ENCODE measurements at places on chromosomes 1 and 21.

GRCh38 chr1:45557422-45557944 lies 6.9 kb downstream of the AKR1A1 start:
- DNase-seq: peak; percentile 79

GRCh38 chr1:85816606-85817005 lies 108.4 kb upstream of the ZNHIT6 start:
- DNase-seq: peak; percentile 17

DNA sequence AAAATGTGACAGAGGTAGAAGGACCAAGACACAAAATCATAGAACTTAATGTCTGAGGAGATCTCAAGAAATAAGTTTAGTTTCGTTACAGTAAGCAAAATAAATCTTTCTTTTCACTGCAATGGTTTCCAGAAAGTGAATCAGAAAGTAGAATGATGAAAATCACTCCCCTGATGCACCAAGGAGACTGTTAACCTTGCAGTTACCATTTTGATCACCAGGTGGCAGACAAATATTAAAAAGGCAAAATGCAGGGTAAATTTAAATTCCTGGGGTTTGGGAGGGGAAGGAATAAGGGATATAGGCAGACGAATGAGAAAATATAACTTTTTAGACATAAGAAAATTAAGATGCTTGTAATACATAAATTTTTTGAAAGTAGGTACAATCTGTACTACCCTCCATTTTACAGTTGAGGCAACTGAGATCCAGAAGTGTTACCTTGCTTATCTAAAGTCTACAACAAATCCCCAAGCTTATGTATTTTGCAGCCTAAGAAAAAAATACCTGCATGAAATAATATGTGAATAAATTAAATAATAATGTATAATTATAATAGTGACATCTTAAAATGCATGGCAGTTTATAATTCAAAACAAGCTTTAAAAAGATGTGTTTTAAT lies 253.2 kb downstream of the CRB1 start:
- peak; percentile 72 for DNase-seq

- DNase-seq: peak; percentile 66
Observed at GRCh38 chr1:48619539-48619938, 147.5 kb upstream of the SPATA6 start.

- peak; percentile 77 for DNase-seq
Observed at GRCh38 chr1:185477638-185478580, 160.9 kb upstream of the IVNS1ABP start.

DNA sequence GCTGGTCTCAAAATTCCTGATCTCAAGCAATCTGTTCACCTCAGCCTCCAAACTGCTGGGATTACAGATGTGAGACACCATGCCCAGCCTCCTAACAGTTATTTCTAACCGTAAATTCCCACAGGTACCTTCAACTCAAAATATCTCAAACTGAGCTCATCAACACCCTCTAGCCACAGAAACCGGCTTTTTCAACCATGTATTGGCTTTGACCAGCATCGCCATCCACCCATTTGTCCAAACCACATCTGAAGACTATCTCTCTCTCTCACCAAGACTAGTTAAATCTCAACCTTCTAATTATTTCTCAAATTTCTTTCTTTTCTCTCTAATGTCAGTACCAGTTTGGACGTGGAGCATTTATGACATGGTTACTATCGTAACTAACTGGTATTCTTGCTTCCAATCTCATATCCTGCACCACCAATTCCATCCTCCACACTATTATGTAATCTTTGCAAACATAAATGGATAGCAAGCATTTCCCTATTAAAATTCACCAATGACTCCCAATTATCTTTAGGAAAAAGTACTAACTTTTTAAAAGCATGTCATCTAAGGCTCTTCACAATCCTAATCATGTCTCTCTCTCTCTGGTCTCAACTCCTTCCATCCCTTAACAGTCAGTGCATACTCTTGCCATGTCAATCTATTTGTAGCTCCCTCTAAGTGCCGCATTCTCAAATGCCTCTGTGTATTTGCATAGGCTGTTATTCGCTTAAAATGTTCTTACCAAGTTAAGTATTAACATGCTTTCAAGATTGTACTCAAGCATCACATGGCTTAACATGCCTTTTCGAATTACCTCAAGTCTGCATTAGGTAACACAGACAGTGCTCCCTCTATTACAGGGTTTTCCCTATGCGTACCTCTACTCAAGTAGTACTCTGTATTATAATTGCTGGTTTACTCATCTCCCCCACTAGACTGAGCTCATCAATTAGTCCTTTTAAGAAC lies 18.1 kb downstream of the RSBN1 start:
- no peak for DNase-seq

- DNase-seq: peak; percentile 84
Observed at GRCh38 chr1:40612345-40612831, 53.1 kb downstream of the RIMS3 start.

DNA sequence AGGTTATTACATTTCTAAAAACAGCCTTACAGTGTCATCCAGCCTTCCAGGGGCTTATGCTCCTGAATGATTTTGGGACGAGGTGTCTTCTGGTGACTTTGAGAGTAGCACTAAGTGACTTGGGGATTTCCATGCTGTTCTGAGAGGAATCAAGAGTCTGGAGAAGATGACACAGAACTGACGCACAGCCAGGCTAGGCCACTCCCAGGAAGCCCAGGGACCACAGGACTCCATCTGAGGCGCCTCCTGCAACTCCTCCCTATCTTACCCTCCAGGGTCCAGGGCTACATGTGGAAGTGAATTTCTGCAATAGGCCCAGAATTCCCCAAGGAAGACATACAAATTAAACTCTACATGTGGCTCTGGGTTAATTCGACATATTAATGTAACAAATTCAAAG lies 92.5 kb downstream of the SLC25A24 start:
- DNase-seq: no peak

GRCh38 chr21:37742115-37742514 lies 174.1 kb downstream of the KCNJ6 start:
- DNase-seq: no peak

GRCh38 chr21:46585191-46585953 lies 19.5 kb downstream of the S100B start:
- peak; percentile 59 for DNase-seq

- peak; percentile 36 for DNase-seq
Observed at GRCh38 chr1:203167026-203167912, 8.4 kb downstream of the MYBPH start.

DNA sequence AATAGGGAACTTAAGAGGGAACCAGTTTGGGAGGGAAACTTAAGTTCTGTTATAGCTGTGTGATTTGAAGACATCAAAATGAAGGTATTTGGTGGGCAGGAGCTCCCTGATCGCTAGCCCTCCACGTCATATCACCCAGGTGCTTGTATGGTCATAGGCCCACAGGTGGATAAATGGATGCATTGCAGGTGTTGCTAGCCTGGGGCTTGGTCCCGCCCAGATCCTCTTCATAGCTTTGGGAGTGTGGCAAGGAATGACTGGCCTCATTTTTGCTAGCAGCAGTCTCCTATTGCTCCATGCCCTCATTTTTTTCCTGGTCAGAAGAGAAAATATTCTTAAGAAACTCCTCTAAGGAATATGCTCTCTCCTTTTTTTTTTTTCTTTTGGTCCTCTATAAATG lies 11.3 kb downstream of the GNPAT start:
- DNase-seq: peak; percentile 7

- no peak for DNase-seq
Observed at GRCh38 chr1:221961532-221962292, 219.8 kb upstream of the DUSP10 start.

- DNase-seq: no peak
Observed at GRCh38 chr1:93033785-93034184, 45.3 kb upstream of the MTF2 start.

DNA sequence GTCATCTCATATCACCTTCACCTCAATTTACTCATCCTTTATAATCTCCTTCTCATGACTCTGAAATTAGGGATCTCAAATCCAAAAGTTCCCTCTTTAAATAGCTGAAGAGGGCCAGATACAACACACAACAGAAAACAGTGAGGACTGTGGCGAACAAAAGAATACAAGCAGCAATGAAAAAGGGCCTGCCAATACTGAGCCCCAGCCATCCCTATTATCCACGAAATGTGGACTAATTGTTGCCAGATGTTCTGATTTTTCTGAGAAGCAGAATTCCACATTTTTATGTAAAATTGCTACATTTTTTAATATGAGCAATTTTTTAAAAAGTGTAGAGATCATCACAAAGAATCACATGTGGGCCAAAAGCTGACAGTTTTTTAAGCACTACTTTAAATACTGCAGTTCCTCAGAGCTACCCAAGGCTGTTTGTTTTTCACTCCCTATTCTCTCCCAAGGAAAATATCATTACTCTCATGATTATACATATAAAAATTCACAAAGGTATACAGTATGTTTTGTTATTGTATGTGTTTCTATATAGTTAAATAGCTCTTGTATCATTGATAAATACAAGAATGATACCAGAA lies 90.0 kb downstream of the ASH1L start:
- no peak for DNase-seq

DNA sequence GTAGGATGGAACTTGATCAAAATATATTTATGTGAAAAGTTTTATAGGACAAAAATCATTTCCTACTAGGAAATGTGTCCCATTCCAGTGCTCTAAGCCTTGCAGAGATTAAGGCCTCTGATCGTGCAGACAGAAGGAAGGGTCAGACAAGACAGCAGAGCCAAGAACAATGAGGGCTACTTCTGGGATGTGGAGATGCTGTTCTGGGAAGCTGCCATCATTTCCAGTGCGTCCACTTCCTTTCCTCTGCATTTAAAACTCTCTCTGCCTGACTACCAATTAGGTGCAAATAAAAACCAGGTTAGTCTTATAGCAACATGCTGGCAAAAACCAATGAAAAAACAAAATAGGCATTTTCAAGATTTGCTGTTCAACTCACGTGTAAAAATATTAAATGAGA lies 36.1 kb downstream of the BEND5 start:
- no peak for DNase-seq

GRCh38 chr1:2556678-2557481 lies 709 bp downstream of the TNFRSF14 start:
- DNase-seq: no peak

- DNase-seq: no peak
Observed at GRCh38 chr1:204660509-204660908, 25.0 kb downstream of the LRRN2 start.

- no peak for DNase-seq
Observed at GRCh38 chr1:233379869-233380438, 52.4 kb downstream of the MAP3K21 start.

- DNase-seq: no peak
Observed at GRCh38 chr1:200866521-200866920, 6.3 kb upstream of the GPR25 start.

DNA sequence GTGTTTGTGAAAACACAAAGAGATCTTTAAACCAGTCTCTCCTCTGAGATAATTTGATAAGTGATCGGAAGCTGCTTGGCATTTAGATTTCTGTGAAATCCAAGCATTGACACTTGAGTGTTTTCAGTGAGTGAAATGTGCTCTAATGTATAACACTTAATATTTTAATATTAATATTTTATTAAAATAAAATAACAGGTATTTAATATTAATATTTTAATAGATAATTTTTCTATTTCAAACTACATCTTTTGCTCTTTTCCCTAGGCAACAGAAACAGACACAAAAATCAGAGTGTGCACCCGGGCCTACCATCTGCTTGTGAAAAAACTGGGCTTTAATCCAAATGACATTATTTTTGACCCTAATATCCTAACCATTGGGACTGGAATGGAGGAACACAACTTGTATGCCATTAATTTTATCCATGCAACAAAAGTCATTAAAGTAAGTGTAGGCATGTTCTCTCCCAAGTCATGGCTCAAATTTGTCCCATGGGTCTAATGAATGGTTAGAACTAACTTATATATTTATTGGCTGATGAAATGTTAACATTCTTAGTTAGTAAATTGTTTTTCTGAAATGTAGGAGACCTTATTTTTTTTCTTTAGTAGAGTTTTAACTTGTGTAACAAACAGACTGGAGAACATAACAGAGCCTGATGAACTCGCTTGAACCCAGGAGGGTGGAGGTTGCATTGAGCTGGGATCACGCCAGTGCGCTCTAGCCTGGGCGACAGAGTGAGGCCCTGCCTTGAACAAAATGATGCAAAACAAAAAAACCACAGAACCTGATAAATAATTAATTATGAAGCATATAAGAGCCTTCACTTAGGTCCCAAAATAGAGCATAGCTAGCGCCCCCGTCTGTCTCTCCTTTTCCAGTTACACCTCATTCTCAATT lies 55.2 kb downstream of the MTR start:
- DNase-seq: no peak

- DNase-seq: no peak
Observed at GRCh38 chr1:115983584-115983983, 7.3 kb downstream of the SLC22A15 start.

- peak; percentile 73 for DNase-seq
Observed at GRCh38 chr1:27366411-27367159, at the start of gene MAP3K6. TSS of gene MAP3K6 (minus strand) at chr1:27366961. CDS start at chr1:27366597, 364 bp downstream.

DNA sequence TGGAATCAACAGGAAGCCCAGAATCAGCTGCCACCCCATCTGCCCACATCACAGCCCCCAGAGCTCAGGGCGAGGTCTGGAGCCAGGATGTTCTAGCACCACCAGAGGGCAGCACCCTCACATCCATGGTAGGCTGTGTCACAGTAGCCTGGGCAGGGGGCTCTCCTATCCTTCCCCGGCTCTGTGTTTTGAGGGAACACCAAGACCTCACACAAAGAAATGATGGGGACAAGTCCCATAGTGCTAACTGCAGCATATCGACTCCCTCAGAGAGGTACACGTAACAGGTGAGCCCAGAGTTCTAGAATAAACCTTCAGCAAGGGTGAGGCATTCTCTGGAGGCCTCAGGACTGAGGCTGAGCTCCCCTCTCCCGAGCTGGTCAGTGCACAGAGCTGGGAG lies 2.3 kb upstream of the KCNC4 start:
- peak; percentile 75 for DNase-seq

- peak; percentile 28 for DNase-seq
Observed at GRCh38 chr1:19456968-19457441, 28.3 kb downstream of the CAPZB start.

DNA sequence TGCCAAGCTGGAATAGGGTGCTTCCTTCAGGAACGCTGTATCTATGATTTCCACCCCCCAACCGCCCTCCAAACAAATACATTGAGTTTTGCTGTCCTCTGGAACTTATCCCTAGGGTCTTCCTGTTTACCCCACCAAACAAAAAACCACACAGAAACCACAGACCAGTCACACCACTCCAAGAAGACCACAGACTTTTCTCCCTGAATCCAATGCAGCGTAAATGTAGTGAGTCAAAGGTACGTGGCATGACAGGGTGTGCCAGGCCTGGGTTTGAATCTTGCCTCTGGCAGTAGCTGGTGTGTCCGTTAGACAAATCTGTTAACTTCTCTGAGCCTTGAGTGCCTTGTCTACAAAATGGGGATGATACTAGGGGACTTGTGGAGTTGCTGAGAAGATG lies 27.8 kb downstream of the ASAP3 start:
- DNase-seq: no peak

DNA sequence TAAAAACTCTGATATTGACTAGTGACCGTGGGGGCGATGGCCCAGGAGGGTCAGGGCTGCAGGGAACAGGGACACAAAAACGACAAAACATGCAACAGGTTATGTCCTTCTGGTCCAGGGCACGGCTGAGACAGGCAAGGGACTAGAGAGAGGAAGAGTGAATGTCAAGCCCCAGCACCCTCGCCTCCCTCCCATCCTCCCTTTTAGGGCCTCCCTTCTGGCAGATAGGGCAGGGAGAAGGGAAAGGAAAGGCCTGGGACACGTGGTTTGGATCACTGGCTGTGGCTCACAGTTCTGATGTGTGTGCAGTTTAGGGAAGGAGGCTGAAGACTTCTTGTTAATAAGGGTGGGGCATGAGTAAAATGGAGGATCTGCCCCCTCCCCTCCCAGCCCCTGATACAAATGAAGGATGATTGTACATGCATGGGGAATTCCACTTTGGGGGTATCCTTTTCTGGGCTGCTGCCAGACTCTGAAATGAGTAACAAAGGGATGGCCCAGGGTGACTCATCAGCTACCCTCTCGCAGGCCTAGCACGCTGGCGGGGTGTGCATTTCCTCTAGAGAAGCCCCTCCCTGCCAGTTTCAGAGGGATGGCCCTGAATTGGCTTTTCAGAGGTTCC lies 14.2 kb downstream of the CAPN2 start:
- peak; percentile 69 for DNase-seq
